Right lobe of liver (tissue), 6 donors: ENCODE measurements at places on chromosomes 12 and 14. TPM values are rescaled to one million over a fixed set of nuclear protein-coding genes. Genes with fewer than 3 reads are reported as not detected.

Gene SIX6
- total RNA-seq: not detected

Gene COQ10A
- total RNA-seq: 6.9 TPM

Gene TTC6
- 4.2 TPM for total RNA-seq

Gene IFNG-AS1
- total RNA-seq: not detected

GRCh38 chr12:27244689-27245488 is 803 bp downstream of the STK38L start:
- DNase-seq: no peak

DNA sequence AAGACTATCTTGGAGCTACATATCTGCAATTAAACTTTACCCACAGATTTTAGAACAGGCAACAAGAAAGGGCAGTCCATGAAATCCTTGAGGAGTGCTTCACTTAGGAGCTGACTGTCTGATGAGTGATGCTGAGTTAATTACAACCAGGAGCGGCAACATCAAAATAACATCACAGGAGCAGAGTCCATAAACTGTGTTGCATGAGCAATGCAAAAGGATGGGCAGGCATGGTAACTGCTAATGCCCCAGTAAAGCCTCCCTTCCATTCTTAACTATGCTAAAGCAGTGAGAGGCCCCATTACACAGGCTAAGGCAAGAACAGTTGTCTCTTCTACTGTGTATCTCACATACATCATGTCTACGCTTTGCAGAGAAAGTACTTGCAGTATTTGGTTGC is 156.6 kb downstream of the PAX9 start:
- no peak for DNase-seq

- no peak for DNase-seq
Observed at GRCh38 chr14:53236708-53237107, 83.6 kb upstream of the DDHD1 start.

DNA sequence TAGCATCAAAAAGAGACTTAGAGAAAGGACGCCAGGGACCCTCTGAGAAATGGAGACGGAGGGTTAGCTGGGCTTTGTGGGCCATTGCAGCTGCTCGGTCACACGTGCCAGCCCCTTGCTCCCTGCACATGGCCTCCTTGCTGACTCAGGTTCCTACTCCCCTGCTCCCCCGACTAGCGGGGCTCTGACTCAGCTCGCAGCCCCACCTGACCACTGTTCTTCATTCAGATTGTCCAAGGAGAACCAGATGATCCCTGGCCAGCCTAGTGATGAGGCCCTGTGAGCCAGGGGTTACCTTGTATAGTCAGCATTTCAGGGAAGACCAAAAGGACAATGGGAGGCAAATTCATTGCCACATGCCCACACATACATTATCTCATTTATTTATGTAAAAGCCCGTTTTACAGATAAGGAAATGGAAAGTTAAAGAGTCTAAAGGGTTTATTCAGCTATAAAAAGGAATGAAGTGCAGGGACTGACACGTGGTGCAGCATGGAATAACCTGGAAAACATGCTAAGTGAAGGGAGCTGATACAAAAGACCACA is 103.4 kb downstream of the LGMN start:
- no peak for DNase-seq

DNA sequence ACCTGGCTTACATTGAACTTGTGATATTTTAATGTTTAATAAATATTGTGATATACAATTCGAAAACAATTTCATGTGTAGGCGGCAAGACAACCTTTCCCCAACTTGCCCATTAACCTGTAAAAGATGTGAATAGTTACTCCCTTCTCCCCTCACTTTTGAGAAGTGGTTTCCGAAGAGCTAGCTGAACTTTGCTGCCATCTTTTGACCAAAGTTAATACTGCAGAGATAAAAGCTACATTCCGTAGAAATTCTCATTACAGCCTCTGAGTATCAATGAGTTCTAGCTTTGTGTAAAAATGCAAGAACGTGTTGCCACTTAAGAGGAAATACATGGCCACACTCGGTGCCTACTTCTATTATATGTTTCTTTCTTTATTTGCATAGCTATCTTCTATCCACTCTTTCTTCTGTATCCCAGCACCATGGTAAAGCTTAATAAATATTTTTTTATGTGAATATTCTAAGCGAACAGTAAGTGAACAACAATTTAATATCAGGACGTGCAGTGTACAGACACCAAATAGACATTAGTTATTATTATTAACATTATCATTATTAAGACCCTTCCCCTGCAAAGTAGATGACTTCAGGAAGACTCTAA is 105.1 kb upstream of the TMEM260 start:
- DNase-seq: no peak
